CD4-positive, alpha-beta T cell treated with Interleukin-1 beta for 1 hour (primary cell): ENCODE measurements at places on chromosomes 16 and 17.

DNA sequence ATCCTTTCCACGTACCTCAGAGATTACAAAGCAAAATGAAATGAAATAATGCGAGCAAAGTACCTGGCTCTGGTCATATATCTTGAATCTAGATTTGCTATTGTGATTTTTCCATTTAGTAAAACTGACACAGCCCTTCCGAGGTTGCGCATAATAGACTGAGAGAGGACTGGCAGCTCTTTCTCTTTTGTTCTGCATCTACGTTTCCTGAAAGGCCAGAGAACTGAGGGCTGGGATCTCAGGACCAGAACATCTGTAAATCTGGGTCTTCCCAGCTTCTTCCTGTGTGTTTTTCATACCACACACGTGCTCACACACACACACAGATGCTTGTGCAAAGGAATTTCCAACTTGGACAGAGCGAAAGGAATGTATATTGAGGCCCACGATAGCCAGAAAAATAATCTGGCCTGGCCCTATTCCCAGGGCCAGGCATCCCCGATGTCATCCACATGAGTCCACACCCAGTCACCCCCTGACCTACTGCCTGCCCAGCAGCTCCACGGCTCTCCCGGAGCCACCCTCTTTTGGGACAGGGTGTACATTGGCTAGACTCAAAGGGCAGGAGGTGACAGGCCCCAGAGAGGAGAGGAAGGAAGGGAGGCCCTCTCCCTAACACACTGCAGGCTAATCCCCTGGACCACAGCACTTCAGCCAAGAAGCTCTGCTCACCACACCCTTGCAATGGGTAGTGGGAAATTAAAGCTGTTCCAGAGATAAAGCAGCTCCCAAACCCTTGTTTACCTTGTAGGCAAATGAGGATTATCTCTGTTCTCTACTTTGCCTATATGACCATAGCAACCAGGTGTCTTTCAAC lies 41.8 kb downstream of the NOL11 start:
- DNase-seq, result no peak

- DNase-seq, result peak; percentile 98
Observed at GRCh38 chr17:7856811-7857712, at the start of gene NAA38. TSS of gene NAA38 (minus strand) at chr17:7857559. CDS start at chr17:7857463, 96 bp downstream.

- no peak for DNase-seq
Observed at GRCh38 chr16:51157698-51158097, 6.6 kb upstream of the SALL1 start.

- no peak for DNase-seq
Observed at GRCh38 chr16:5466551-5466950, 369.0 kb upstream of the EEF2KMT start.

DNA sequence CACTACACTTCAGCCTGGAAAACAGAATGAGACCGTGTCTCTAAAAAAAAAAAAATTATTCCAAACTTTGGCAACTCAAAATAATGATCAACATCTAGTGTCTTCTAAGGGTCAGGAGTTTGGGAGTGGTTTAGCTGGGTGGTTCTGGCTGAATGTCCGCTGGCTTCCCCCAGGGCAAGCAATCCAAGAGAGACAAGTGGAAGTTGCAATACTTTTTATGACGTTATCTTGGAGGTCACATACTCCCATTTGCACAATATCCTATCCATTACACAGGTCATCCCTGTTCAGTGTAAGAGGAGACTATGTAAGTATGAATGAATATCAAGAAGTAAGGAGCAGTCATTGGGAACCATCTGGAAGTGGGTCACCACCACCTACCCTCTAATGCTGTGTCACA lies 15.2 kb upstream of the CLEC3A start:
- DNase-seq, result no peak

DNA sequence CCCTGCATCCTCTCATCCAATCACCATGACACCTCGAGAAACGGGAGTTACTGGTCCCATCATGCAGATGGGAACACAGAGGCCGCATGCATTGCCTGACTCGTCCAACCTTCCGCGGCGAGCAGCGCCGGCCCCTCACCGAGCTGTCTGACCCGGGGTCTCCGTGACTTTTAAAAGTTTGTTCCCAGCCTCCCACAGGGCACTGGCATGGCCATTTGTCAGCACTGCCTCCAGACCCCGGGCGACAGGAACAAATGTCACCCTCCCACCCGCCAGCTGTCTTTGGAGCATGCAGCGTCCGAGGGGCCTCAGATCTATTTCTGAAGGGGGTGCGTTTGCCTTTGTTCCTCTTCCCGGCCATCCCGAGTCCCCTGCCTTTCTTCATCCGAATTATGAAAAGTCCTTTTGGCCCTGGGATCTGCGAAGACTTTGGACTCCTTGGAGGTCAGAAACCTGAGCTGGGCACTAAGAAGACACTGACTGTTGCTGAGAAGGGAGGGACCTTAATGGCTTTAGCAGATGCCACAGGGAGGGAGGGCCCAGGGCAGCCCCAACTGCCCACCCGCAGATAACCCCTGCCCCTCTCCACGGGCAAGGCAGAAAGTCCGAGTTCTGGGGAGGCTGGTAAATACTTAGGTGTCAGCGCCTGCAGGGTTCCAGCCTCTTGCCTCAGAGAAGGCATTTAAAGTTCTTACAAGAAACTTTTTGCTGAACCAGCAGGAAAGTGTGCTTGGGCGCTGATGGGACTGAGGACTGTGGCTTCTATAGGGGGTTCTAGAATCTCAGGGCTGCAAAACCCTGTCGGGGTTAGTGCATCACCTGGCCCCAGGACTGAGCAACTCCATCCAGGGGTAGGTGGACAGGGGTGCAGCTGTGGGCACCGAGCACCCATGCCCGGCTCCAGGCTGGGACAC lies 348.1 kb downstream of the FOXL1 start:
- DNase-seq, result no peak

- no peak for DNase-seq
Observed at GRCh38 chr16:27177031-27177774, 26.1 kb upstream of the KDM8 start.

DNA sequence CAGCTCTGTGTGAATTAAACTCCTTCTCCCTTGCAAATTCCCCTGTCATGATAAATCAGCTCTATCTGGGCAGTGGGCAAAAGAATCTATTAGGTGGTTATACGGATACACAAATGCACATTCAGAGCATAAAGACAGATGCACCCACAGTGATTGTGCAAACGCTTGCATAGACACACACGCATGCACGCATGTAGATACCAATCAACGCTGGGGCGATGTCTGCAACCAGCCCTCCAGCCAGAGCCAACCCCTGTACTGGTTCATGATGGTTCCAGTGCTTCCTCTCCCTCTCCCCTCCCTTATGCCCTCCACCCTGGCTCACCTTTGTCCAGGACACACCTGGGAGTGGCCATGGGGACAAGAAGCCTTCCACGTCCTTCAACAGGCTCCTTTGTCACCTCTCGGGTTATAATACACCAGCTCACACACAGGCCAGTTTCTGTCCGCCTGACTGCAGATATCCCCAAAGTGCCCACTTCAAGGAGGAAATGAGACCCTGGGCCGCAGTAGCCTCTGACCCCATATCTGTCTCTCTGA lies 33.1 kb upstream of the SNN start:
- no peak for DNase-seq

GRCh38 chr17:80105762-80106161 lies 4.4 kb downstream of the GAA start:
- no peak for DNase-seq
